Muscle of arm (tissue), 14 donors: ENCODE measurements at places on chromosomes 1 and 21.

- DNase-seq, result no peak
These were observed 35.9 kb upstream of the RASAL2 start for GRCh38 chr1:178057912-178058534.

GRCh38 chr1:68375919-68376318 lies 73.8 kb downstream of the RPE65 start:
- DNase-seq, result no peak

GRCh38 chr1:109794319-109795132 lies 30.8 kb upstream of the EPS8L3 start:
- no peak for DNase-seq

GRCh38 chr1:234504969-234505768 lies 26.2 kb upstream of the TARBP1 start:
- DNase-seq, result no peak

GRCh38 chr1:233639611-233640010 lies 25.7 kb downstream of the KCNK1 start:
- no peak for DNase-seq

GRCh38 chr1:160975026-160975425 lies 20.4 kb upstream of the ITLN2 start:
- no peak for DNase-seq

GRCh38 chr1:209130886-209131285 lies 452.6 kb upstream of the CAMK1G start:
- no peak for DNase-seq

- no peak for DNase-seq
These were observed 156.2 kb downstream of the TGFBR3 start for GRCh38 chr1:91729621-91730358.

- no peak for DNase-seq
These were observed 8.9 kb upstream of the CMPK1 start for GRCh38 chr1:47324682-47325081.

GRCh38 chr1:163673759-163674151 lies 352.0 kb downstream of the NUF2 start:
- DNase-seq, result peak; percentile 37

DNA sequence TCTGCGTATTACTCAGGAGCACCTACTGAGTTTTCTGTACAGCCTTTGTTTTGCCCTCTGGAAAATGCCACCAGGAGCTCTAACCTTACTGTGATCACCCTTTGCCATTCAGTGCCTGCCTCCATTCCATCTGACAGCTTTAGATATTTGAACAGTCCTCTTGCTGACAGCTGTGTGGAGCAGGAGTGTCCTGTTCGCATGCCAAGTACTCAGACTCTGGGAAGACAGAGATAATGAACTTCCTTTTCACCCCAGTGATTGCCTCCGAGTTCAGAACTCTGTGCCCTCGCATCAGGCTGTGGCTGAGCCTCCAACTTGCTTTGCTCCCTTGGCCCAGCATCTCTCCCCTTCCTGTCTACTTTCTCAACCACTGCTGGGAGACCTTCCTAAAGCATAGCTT lies 74.0 kb downstream of the CACNA1E start:
- DNase-seq, result no peak

DNA sequence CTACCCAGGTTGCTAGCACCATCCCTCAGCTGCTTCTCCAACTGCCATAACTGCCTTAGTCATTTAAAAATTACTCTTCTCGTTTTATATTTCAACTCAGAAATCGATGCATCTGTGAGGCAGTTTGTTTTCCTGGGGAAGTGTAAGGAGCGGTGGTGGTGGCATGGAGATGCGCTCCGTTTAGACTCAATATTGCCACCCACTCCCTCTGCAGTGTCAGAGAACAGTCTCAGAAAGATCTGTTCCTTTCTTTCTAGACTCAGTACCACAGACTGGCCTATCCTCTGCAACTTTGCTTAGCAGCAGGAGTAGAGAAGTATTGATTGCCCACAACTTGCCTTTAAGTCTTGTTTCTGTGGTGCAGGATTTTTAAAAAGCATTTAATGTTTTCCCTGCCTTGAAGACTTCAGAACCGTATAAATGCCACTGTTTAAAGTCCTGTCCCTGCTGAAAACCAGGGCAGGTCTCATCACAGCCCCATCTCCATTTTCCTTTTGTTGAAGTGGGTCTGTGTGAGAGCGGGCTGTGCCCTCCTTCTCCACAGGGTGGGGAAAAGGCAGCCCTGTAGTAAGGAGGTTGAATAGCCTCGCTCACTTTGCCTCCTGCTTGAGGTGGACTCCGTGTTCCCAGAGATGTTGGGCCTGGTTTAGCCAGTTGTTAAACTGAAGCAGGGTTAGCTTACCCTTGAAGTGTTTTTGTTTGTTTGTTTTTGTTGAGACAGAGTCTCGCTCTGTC lies 105.2 kb downstream of the NFIA start:
- no peak for DNase-seq

GRCh38 chr1:234925440-234926263 lies 203.0 kb downstream of the TOMM20 start:
- DNase-seq, result peak; percentile 53

DNA sequence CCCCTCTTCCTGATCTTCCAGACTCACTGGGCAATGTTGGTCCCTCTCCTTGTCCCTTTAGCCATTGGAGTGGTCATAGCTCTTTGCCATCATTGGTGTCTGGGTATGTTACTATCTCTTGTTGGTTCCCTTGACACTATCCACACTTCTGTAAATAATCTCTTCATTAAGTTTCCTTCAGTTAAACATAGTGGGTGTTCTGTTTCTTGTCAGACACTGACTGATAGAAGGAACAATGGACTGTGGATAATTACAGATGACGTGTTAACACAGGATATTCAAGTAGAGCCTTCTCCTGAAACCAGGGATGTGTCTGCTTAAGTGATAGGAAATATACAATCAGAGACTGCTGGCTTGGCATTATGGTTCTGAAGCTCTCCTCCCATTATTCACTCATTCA lies 458.3 kb upstream of the USP24 start:
- no peak for DNase-seq

GRCh38 chr1:242522996-242523718 lies 1.3 kb downstream of the PLD5 start:
- DNase-seq, result no peak

DNA sequence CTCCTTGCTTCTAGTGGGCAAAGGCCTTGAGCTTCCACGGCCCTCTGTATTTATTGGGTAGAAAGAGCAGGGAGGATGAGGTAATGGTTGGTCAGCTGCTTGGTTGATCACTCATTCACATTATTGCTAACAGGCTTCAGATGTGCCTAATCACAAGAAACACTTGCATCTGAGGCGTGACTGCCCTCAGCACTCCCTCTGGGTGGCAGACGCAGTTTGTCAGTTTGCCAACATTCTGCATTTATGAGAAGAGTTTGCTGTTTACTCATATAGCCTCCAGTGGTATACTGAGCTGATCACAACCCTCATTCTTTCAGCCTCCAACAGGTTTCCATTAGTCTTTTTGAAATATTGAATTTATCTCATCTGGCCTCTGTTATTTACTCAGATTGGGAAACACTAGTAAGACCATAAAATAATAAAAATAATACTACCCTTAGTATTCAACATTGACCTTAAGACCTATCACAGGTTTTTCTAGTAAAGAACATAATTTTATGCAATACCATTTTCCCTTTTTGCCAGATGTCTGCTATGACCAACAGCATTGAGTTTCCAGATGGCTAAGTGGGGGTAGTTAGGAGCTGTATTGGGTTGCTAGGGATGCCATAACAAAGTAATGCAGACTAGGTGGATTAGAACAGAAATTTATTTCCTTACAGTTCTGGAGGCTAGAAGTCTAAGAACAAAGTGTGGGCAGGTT lies 53.3 kb downstream of the PTGFR start:
- DNase-seq, result no peak

DNA sequence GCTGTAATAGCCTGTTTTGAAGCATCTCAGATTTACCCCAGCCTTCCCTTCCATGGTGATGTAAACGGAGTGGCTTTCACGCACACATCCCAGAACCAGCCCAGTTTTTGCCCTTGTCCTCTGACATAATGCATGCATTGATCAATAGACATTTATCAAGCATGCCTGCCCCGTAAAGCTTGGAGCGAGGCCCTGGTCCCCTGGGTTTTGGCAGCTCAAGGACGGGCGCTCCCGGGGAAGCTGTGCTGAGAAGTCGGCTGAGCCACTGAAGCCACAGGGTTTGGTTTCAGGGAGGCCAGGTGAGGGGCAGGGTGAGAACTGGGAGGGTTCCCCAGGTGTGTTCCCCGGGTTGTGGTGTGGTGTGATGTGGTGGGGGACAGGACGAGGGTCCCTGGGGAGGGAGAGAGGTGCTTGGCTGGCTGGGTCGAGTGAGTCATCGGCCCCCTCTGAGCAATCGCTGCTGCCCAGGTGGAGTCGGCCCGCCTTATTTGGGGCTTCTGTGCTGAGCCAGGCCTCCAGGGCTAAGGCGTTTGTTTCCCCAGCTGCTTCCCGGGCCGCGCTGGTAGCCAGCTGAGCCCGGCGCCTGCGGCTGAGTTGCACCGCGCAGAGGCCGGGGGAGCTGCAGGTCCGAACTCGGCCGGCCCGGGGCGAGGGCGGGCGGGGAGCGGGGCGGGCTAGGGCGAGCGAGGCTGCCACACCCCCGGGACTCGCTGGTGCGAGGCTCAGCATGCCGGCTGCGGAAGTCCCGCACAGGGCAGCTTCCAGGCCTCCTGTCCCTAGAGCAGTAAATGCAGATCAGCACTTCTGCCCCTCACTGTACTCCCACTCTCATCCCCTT lies 23.6 kb downstream of the ATP2B4 start:
- no peak for DNase-seq

GRCh38 chr21:45408271-45408791 lies 3.4 kb downstream of the COL18A1 start:
- DNase-seq, result no peak

- no peak for DNase-seq
These were observed 62.8 kb downstream of the IRF2BP2 start for GRCh38 chr1:234546890-234547788.

DNA sequence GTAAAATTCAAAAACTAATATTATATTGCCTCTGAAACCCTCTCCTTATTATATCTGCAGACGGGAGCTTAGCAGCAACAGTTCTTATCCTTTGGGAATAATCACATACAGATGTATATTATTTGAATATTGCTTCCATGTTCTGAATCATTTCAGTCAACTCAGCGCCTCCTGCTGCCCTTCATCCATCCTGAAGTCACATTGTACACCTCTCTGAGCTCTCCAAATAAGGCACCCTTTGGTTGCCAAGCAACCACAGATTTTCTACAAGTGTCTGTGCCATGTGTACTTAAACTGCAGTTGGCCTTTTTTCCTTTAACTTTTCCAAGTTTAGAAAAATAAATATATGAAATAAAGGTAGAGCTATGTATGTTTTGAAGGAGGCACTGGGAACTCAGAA lies 384.3 kb downstream of the LRRIQ3 start:
- DNase-seq, result peak; percentile 63

DNA sequence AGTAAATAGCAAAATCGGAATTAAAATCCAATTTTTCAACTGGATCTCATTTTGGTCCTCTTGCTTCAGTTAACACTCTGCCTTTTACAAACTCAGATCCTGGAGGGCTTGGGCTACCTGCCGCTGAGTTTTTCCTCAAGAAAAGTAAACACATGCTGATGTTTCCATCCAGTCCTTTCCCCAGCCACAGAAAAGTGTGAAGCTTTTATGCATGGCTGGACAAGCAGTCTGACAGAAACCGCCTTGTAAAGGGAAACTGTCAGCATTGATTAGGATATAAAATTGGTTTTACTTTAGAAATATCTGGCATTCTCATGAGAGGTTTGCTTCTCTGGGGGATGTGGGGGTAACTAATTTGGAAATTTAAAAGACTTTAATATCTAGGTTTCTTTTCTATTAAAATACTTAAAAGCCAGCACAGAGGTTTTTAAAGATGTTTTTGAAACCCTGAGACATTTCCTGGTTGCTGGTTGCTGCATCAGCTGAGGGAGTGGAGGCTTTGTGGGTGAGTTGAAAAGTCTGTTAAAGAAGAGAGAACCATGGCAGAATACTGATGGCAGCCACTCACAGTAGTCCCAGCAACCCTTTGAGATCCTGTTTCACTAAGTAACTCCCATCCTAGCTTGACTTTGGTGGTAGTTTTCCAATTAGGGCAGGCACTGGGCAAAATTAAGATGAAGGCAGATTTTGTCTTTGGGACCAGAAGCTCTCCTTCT lies 238.3 kb downstream of the PAPPA2 start:
- DNase-seq, result no peak
